ENCODE measurements at places on chromosomes 16 and 17. TPM values are rescaled to one million over a fixed set of nuclear protein-coding genes. Genes with fewer than 3 reads are reported as not detected.

The CHST4 gene
- not detected for total RNA-seq

The FAM117A gene
- total RNA-seq, result 13.9 TPM

The CDRT15L2 gene
- total RNA-seq, result not detected

The TBC1D3 gene
- total RNA-seq, result not detected

The WDR81 gene
- total RNA-seq, result 21.9 TPM

The SOCS7 gene
- 32.3 TPM for total RNA-seq

The KRT24 gene
- not detected for total RNA-seq

The FBXO39 gene
- total RNA-seq, result 0.29 TPM

The NEUROD2 gene
- not detected for total RNA-seq

The SKAP1 gene
- 48.7 TPM for total RNA-seq
